Upper lobe of left lung (tissue), 6 donors: ENCODE measurements at places on chromosomes 12 and 14. TPM values are rescaled to one million over a fixed set of nuclear protein-coding genes. Genes with fewer than 3 reads are reported as not detected.

The OTX2 gene
- total RNA-seq, result not detected

The GDF3 gene
- not detected for total RNA-seq

The C3AR1 gene
- total RNA-seq, result 29.2 TPM

The OR10A7 gene
- total RNA-seq, result not detected

The LAG3 gene
- 0.46 TPM for total RNA-seq

The MEG3 gene
- total RNA-seq, result 3.9 TPM

The NPFF gene
- total RNA-seq, result not detected

The OR6C75 gene
- not detected for total RNA-seq

The DEGS2 gene
- total RNA-seq, result 19.9 TPM

The GRIN2B gene
- total RNA-seq, result under 0.01 TPM

The C12orf50 gene
- not detected for total RNA-seq

The ARHGAP5 gene
- total RNA-seq, result 78.4 TPM

The FGF6 gene
- not detected for total RNA-seq

The FAM181A gene
- not detected for total RNA-seq

The KRT5 gene
- not detected for total RNA-seq

The RPGRIP1 gene
- total RNA-seq, result not detected

The KRT79 gene
- total RNA-seq, result 1.0 TPM

The TM7SF3 gene
- total RNA-seq, result 81.1 TPM

The GPR65 gene
- total RNA-seq, result 3.3 TPM

The SLC39A5 gene
- 1.2 TPM for total RNA-seq

The VWF gene
- total RNA-seq, result 359 TPM

The BCAT1 gene
- 80.1 TPM for total RNA-seq

The SLC4A8 gene
- total RNA-seq, result 13.5 TPM

The PDE3A gene
- total RNA-seq, result 3.0 TPM

The VDR gene
- 29.7 TPM for total RNA-seq

The NKX2-8 gene
- total RNA-seq, result 2.1 TPM

The CAPZA3 gene
- not detected for total RNA-seq

The C1QL4 gene
- total RNA-seq, result not detected

The AQP2 gene
- total RNA-seq, result not detected

The AHNAK2 gene
- total RNA-seq, result 19.8 TPM

The PZP gene
- total RNA-seq, result 7.3 TPM

The TSPAN8 gene
- 10.8 TPM for total RNA-seq
